NCI-H187 treated with DMSO at 0.1 percent for 48 hours (cell line): ENCODE measurements at places on chromosomes 16 and 17.

DNA sequence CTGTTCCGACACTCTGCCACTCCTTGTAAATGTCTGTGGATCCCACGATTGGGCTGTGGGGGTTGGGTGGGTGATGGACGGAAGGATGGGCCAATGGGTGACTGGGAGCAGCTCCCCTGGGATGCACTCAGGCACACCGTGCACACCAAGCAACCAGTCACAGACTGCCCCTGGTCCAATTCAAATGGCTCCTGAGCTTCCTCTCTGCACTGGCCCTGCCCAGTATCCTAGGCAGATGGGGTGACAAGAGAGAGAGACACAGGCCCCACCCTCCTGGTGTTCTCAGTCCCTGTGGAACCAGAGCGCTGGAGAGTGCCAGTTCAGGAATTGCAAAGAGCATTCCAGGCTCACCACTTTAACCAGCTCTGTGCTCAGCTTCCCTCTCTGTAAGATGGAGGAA, 32.8 kb downstream of the BEAN1 start:
- DNase-seq = no peak

- DNase-seq = no peak
These were observed 2.9 kb downstream of the WFIKKN2 start for GRCh38 chr17:50837980-50838954.

- DNase-seq = no peak
These were observed 50.0 kb downstream of the CYB5B start for GRCh38 chr16:69474408-69474807.

DNA sequence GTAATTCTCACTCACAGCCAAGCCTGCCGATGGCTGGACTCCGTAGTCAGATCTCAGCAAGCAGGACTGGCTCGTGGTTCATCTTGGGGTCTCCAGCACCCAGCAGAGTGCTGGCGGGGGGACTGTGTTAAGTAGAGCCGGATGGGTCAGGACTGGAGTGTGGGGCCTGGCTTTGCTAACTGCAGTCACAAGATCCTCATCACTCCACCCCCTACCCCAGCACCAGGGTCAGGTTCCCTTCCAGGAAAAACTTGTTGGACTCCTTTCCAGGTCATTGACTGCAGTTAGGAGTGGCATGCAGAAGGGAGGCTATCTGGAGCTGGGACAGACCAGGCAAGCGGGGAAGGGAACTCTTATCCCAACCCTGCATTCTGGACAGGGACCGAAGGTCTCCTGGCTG, 6.0 kb downstream of the CIITA start:
- DNase-seq = no peak

- no peak for DNase-seq
These were observed 12.5 kb downstream of the ABCA5 start for GRCh38 chr17:69314246-69315065.

GRCh38 chr16:66580605-66581209, 1.4 kb downstream of the CMTM2 start:
- no peak for DNase-seq
